NCI-H526 (cell line): ENCODE measurements at places on chromosomes 1 and 21.

GRCh38 chr1:66245691-66246090 lies 288.3 kb upstream of the SGIP1 start:
- no peak for DNase-seq

DNA sequence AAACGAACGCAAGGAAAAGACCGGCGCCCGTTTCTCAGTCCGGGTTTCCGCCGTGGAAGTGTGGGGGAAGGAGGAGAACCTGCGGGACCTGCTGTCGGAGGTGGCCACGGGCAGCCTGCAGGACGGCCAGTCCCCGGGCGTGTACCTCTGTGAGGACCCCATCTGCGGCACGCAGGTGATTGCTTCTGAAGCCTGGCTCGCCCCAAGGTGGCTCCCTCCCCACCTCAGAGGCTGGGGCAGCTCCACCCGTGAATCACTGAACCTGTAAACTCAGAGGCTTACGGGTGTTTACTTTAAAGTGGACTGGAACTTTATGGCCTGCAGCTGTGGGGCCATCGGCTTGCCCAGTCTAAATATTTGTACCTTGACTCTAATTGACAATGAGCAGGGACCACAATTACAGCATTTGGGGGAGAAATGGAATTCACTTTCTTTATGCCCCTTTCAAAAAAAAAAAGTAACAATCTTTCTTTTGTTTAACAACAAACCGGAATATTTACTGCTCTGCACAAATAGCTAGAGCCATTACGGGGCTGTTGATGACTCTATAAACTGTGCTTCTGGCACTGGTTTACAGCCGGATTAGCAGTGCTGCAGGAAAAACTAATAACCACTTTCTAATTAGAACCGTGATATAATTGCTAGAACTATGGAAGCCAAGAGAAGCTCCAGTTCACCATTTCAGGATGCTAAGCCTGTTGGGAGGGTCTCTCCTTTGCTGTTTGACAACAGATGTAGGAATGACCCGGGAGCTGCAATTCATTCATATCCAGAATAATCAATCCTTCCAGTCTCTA lies 454.8 kb downstream of the KIF26B start:
- no peak for DNase-seq

DNA sequence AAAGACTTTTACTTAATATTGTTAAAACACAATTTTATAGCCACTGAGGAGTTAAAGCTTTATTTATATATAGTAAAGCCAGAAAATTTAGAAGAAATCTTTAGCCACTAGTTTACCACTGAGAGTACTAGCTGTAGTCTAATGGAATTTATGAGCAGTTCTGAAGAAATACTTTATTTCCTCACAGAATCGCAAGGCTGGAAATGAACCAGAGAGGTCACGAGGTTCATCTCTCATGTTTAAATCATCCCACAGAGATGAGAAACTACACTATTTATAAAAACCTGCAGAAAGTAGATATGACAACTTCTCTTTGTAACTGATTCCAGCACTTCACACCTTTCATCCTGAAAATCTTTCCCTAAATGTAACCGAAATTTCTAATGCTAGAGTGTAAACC lies 26.0 kb downstream of the ADGRL4 start:
- DNase-seq, result no peak

DNA sequence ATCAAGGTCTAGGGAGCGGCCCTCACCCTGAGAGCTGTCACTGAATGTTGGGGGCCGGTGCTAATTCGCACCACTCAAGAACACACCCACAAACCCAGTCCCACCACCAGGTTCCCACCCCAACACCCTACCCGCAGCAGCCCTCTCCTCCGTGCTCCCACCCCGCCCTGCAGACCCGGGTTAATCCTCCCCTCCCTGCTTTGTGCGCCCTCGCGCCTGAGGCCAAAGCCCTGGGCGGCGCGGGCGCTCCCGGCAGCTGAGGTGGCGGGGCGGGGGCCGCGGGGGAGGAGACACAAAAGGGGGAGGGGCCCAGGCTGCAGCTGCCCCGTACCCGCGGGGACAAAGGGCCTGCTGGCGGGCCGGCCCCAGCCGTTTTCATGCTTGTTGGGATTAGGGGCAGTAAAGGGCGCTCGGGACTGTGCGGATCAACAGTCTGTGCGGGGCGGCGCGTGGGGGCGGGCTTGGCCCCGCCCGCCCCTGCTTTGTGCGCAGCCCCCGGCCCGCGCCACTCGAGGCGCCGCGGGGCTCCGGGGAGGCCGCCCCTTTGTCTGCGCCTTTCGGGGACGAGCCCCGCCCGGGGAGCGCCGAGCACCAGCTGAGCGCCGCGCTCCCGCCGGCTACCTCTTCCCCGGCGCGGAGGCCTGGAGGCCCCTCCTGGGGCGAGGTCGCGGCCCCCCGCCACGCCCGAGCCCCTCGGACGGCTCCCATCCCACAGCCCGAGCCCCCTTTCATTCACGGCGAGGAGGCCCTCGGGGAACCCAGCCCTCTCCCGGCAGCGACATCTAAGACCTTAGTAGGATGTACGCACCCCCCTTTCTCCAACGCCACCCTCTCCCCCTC lies 10.9 kb downstream of the C1orf216 start:
- peak; percentile 91 for DNase-seq

- no peak for DNase-seq
Measured at GRCh38 chr1:180353945-180354344, 123.9 kb downstream of the LHX4 start.

GRCh38 chr1:168127503-168127902 lies 9.2 kb downstream of the GPR161 start:
- no peak for DNase-seq

DNA sequence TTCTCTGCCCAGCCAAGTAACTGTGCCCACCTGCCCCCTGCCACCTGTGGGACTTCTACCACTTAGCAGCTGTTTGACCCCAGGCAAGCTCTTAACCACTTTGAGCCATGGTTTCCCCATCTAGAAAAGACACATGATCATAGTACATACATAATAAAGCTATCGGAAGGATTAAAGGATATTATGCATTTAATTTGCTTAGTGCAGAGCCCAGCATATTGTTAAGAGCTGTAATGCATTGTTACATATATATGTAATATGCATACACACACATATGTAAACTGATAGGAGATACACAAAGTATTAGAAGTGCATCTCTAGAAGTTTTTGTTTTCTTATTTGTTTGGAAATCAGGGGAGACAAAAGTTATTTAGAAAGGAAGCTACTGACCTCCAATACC lies 83.5 kb upstream of the ZBTB40 start:
- DNase-seq, result no peak

DNA sequence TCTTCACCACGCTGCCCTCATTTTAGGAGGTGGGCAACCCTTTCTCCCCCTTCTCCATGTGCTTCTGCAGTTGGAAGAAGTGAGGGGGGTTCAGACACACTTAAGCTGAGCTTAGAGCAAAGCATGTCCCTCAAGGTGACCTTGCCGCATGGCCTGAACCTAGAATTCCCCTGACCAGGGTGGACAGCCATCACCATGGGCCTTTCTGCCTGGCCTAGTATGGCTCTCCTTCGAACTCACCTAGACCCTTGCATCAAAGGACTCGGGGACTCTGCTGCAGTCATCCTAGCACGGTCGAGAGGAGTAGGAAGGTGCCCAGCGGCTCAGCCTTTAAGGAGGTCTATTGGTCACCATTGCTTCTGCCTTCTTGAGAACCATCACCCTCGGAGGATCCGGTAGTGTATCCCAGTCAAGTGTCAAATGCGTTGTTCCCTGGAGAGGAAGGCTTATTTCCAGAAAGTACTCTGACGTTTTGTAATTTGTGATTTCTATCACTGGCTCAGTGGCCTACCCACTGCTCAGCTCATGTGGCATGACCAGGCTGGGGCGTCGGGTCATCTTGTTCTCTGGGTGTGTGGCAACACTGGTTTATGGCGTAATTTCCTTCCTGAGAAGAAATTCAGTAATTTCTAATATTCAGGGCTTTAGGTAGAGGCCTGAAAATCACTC lies at the start of gene KCNE1:
TSS of gene KCNE1 (minus strand) at position 424 of the 669 bp plus-strand sequence. CDS start 62,576 bp downstream, outside the sequence.
- no peak for DNase-seq

GRCh38 chr1:156929596-156930238 lies 9.3 kb downstream of the LRRC71 start:
- no peak for DNase-seq

GRCh38 chr1:57784356-57784755 lies 360.5 kb upstream of the DAB1 start:
- DNase-seq, result no peak

- no peak for DNase-seq
Measured at GRCh38 chr1:53066488-53066887, 4.5 kb downstream of the PODN start.

GRCh38 chr1:51679435-51679834 lies 62.5 kb downstream of the OSBPL9 start:
- DNase-seq, result no peak

DNA sequence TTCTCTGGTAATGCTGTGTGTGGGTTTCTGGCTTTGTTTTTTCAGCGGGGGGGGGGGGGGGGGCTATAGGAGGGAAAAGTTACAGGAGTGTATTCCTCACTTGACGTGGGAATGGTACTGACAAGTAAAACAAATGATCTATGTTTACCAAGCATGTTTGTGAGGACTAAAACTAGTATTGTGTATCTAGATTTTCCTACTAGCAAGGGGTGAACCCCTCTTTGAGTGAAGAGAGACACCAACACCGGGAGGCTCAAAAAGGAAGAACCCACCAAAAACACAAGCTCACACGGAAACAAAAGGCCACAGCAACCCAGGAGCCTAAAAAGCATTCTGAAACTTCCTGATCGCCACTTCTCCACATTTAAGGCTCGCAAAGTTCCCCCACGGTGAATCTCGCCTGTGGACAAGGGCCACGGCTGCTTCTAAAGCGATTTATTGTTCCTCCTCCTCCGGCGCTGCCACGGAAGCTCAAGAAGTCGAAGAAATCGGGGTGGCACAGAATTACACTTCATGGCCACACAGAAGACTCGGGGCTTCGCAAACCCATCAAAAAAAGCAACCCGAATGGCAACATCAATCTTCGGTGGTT lies 703 bp downstream of the PUM1 start:
- peak; percentile 82 for DNase-seq

DNA sequence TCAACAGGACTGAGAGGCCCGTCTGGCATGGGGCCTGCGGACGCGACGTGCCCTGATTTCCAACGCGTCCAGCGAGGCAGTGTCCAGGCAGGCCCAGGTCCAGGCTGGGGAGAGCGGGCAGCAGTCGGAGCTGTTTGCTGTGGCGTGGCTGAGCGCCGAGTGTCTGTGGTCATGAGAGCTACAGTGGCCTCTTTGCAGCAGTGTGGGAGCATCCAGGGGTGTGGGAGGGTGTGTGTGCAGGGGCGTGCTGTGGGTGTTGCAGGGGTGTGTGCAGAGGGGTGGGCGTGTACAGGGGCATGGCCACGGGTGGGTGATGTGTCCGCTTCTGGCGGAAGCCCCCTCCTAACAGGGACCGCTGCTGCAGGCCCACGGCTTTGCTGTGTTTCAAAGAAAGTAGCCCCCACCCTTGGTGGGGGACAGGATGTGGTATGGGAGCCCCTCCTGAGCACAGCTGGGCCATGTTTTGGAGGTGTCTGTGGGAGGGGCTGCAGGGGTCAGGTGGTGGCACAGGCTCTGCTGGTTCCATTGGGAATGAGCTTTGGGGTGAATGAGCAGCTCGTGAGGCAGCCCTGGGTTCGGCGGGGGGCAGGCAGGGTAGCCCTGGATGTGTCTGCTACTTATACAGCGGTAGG lies 17.7 kb downstream of the PLCH2 start:
- no peak for DNase-seq

DNA sequence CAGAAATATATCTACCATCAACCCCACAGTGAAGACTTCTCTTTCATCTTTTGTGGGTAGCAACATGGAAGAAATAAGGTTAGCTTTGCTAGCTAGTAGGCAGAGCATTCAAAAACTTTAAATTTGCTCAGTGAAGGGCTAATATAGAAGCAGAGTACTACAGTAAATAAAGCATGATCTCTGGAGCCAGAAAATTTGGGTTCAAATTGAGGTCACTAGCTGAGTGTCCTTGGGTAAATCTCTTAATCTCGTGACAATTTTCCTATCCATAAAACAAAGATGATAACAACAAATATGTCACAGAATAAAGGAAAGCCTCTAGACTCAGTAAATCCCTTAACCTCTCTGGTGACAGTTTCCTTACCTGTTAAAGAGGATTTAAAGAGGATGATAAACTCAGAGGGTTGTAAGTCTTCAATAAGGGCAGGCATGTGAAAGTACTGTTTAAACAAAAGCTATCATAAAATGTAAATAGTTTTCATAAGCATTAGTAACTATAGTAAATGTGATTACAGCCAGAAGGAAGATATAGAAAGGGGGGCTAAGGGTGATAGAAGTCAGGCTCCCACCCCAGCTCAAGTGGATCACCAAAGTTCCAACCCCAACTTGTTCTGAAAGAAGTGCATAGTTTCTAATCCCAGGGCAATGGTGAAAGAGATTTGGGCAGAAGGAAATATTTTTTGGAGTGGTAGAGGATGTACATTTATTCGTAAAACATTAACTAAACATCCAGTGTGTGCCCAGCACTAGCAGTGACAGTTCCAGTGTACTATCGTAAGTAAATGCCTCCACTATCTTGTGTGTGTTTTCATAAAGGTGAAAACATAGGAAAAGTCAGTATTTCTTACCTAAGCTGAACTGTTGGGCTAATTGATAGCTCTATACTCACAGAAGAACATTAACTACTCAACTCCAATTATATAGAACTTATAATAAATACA lies 24.8 kb downstream of the TM2D1 start:
- DNase-seq, result no peak

GRCh38 chr1:39102537-39103327 lies 76.6 kb downstream of the NDUFS5 start:
- DNase-seq, result peak; percentile 89

- DNase-seq, result no peak
Measured at GRCh38 chr1:206979379-206980043, 9.3 kb upstream of the FCAMR start.

- no peak for DNase-seq
Measured at GRCh38 chr1:59601041-59601441, 213.7 kb upstream of the HOOK1 start.
